Type B pancreatic cell (in vitro differentiated cells): ENCODE measurements at places on chromosomes 16 and 17.

GRCh38 chr16:11133344-11133943 is 122.6 kb downstream of the SOCS1 start:
- H3K4me1 ChIP-seq, result peaks cover 69% of the 10 kb centered on the region
- peak overlapping the region; percentile 78 for H3K27ac ChIP-seq
- peaks cover 14% of the 10 kb centered on the region for H3K36me3 ChIP-seq
- peak overlapping the region; percentile 46 for H3K4me3 ChIP-seq
- no peak for DNase-seq

DNA sequence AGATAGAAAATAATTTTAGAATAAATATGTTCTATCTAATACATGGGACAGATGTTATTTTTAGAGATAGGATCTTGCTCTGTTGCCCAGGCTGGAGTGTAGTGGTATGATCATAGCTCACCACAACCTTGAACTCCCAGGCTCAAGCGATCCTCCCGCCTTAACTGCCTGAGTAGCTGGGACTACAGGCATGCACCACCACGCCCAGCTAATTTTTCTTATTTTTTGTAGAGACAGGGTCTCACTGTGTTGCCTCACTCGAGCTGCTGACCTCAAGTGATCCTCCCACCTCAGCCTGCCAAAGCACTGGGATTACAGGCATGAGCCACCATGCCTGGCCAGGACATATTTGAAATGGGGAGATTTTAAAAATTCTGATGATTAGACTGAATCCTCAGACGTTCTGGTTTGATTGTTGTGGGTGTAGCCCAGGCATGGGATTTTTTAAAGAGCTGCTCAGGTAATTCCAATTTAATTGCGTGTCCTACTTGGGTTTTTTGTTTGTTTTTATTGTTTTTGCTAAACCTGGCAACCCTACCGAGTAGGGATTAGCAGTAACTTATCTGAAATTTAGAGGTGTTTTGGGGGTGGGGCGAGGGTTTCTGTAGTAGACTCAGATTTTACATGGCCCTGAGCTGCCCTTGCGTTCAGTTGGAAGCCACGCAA is 142.9 kb downstream of the RAB11FIP4 start:
- no peaks in the 10 kb centered on the region for H3K36me3 ChIP-seq
- no peak overlapping the region for H3K27ac ChIP-seq
- no peak for DNase-seq
- no peak overlapping the region for H3K4me3 ChIP-seq
- H3K4me1 ChIP-seq, result peaks cover 29% of the 10 kb centered on the region

DNA sequence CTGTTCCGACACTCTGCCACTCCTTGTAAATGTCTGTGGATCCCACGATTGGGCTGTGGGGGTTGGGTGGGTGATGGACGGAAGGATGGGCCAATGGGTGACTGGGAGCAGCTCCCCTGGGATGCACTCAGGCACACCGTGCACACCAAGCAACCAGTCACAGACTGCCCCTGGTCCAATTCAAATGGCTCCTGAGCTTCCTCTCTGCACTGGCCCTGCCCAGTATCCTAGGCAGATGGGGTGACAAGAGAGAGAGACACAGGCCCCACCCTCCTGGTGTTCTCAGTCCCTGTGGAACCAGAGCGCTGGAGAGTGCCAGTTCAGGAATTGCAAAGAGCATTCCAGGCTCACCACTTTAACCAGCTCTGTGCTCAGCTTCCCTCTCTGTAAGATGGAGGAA is 32.8 kb downstream of the BEAN1 start:
- no peaks in the 10 kb centered on the region for H3K36me3 ChIP-seq
- H3K27ac ChIP-seq, result no peak overlapping the region
- no peak overlapping the region for H3K4me3 ChIP-seq
- H3K4me1 ChIP-seq, result no peaks in the 10 kb centered on the region

DNA sequence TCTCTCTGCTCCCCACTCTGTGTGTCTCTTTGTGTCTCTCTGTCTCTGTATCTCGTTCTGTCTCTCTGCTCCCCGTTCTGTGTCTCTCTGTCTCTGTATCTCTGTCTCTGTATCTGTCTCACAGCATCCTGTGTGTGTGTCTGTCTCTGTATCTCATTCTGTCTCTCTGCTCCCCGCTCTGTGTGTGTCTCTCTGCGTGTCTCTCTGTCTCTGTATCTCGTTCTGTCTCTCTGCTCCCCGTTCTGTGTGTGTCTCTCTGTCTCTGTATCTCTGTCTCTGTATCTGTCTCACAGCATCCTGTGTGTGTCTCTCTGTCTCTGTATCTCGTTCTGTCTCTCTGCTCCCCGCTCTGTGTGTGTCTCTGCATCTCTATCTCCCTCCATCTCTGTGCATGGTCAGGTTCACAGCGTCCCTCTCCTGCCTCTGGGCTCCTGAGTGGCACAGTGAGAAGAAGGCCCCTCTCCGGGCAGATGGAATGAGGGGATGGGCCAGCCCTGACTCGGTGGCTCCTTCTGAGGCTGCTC is 38.9 kb upstream of the CIBAR2 start:
- H3K4me1 ChIP-seq, result peaks cover 35% of the 10 kb centered on the region
- H3K27me3 ChIP-seq, result peaks cover 10% of the 10 kb centered on the region

- H3K4me1 ChIP-seq, result peaks cover under 1% of the 10 kb centered on the region
- no peaks in the 10 kb centered on the region for H3K36me3 ChIP-seq
- no peaks in the 10 kb centered on the region for H3K27me3 ChIP-seq
- no peak overlapping the region for H3K4me3 ChIP-seq
- DNase-seq, result no peak
These were observed 46.7 kb upstream of the GCSH start for GRCh38 chr16:81142864-81143263.

DNA sequence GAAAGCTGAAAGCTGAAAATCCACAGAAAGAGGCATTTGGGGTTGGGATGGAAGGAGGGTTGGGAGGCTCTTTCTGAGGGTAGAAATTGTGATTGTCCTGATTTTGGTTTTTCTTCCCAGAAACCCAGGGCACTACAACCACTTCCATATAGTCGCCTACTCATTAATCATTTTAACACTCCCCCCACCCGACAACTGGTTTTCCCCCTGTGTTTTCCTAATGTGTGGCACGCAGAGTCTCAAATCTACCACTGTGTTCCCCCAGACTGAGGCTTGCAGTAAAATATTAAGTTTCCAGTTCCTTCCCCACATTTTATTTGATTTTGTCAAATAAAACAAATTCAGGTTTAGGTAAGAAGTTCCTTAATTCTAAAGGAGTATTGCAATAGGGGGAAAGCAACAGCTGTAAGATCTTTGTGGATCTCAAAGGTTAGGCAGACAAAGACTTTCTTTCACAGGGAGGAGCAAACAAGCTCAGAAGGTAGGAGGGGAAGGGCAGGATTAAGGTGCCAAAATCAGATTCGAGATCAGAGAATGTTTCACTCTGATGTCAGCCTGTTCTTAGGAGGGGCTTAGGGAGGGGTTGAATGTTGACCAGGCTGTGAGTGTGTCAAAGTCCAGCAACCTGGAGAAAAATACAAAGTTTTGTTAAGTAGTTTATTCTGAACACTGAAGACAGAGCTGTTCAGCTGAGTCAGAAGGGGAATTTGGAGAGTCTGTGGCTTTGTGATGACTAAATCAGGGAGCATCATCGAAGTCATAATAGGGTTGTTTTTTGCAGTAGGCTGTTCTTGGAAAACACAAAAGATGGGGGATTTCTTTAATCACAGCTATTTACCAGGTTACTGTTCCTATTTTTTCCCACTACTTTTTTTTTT is 3.6 kb downstream of the ZNF267 start:
- peak overlapping the region; percentile 84 for H3K27ac ChIP-seq
- H3K27me3 ChIP-seq, result no peaks in the 10 kb centered on the region
- DNase-seq, result no peak
- peaks cover 30% of the 10 kb centered on the region for H3K4me1 ChIP-seq

- DNase-seq, result no peak
- H3K4me1 ChIP-seq, result no peaks in the 10 kb centered on the region
- no peak overlapping the region for H3K27ac ChIP-seq
- no peaks in the 10 kb centered on the region for H3K36me3 ChIP-seq
These were observed 23.9 kb upstream of the TMEM98 start for GRCh38 chr17:32903774-32904673.

DNA sequence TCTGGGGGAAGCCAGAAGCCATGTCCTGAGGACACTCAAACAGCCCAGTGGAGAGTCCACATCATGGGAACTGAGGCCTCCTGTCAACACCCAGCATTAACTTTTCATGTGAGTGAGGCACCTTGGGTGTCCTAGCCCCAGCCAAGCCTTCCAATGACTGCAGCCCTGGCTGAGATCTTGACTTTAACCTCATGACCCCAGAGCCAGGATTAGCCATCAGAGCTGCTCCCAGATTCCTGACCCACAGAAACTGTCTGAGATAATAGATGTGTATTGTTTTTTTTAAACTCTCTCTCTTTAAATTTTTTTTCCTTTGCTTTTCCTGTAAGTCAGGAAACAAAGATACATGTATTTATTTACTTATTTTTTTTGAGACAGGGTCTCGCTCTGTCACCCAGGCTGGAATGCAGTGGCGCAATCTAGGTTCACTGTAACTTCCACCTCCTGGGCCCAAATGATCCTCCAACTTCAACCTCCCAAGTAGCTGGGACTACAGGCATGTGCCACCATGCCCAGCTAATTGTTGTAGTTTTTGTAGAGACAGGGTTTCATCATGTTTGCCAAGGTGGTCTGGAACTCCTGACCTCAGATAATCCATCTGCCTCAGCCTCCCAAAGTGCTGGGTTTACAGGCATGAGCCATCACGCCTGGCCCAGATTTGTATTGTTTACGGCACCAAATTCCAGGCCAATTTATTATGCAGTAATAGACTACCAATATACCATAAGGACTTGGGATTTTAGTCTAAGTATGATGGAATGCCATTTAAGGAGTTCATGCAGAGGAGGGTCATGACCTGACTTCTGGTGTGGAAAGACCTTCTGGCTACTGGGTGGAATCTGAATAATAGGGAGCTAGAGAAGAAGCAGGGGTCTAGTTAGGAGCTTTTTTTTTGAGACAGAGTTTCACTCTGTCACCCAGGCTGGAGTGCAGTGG is 14.0 kb upstream of the TMEM94 start:
- no peak overlapping the region for H3K27ac ChIP-seq
- DNase-seq, result no peak
- no peak overlapping the region for H3K4me3 ChIP-seq
- no peaks in the 10 kb centered on the region for H3K36me3 ChIP-seq
- H3K27me3 ChIP-seq, result no peaks in the 10 kb centered on the region

GRCh38 chr17:8656693-8657092 is 26.2 kb upstream of the MYH10 start:
- no peak for DNase-seq
- no peaks in the 10 kb centered on the region for H3K4me1 ChIP-seq

GRCh38 chr17:17495536-17496188 is 533 bp downstream of the RASD1 start:
- peaks cover 20% of the 10 kb centered on the region for H3K27me3 ChIP-seq
- H3K4me1 ChIP-seq, result peaks cover 14% of the 10 kb centered on the region
- peak overlapping the region; percentile 70 for H3K27ac ChIP-seq

- peak within 1 kb of the TSS; percentile 91 for H3K4me3 ChIP-seq
- peak; percentile 93 for DNase-seq
- peaks cover 26% of the 10 kb centered on the region for H3K4me1 ChIP-seq
These were observed at the start of gene NMRAL1 for GRCh38 chr16:4474192-4474961. TSS of gene NMRAL1 (minus strand) at chr16:4474625. CDS start at chr16:4474132, 493 bp downstream.

GRCh38 chr17:1979182-1979985 is 45.8 kb downstream of the RTN4RL1 start:
- H3K4me3 ChIP-seq, result no peak overlapping the region
- no peak for DNase-seq
- no peaks in the 10 kb centered on the region for H3K36me3 ChIP-seq
- H3K27ac ChIP-seq, result no peak overlapping the region
- peaks cover 8% of the 10 kb centered on the region for H3K27me3 ChIP-seq

DNA sequence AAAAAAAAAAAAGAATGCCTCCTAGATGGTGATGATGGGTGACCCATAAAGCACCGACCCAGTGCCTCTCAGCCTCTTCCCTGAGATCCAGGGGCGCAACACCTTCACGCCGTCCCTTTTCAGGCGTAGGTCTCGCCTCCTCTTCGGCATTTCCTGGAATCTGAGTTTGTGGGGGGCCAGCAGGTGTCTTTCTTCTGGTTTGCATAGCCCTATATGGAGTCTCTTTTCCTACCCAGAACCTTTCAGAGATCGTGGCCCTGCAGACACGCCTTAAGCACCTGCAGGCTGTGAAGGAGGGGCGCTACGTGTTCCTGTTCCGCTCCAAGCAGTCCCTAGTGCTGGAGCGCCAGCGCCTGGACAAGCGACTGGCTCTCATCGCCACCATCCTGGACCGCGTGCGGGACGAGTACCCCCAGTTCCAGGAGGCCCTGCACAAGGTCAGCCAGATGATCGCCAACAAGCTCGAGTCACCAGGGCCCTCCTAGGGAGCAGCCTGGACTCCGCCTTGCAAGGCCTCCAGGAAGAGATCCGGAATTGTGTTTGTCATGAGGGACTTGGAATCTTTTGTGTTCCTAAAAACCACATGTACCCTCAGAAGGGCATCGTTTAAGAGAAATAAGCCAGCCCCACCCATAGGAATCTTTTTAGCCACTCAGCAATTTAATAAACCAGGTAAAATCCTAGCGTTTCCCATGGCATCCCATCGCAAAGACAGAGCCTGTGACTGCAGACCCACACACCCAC is 1.9 kb upstream of the GAA start:
- peak overlapping the region; percentile 56 for H3K27ac ChIP-seq
- no peaks in the 10 kb centered on the region for H3K36me3 ChIP-seq
- H3K27me3 ChIP-seq, result no peaks in the 10 kb centered on the region
- peaks cover 22% of the 10 kb centered on the region for H3K4me1 ChIP-seq
- no peak for DNase-seq
